ENCODE measurements at places on chromosomes 3 and 15.

DNA sequence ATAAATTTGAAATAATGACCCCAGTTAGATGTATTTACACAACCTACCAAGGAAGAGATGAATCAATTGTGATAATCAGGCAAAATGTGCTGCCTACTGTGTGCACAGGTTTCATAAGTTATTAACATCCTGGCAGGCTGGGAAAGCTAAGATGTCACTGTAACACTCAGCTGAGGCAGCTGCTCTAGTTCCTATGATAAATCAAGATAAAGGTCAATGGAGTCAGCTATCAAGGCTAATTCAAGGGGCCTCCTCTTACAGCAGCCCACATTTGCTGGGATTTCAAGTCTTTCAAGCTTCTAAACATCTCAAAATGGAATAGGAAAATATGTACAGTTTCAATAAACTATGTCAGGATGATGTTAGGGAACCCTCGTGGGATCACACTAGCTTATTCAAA lies 70.7 kb upstream of the PYGO1 start:
- DNase-seq: no peak

- no peak for DNase-seq
These were observed 121.8 kb upstream of the CHL1 start for GRCh38 chr3:74676-75243.

- no peak for DNase-seq
These were observed 243.9 kb downstream of the FAM43A start for GRCh38 chr3:194929578-194929960.

- DNase-seq: no peak
These were observed 21.0 kb upstream of the NFKBIZ start for GRCh38 chr3:101828276-101828675.

GRCh38 chr15:34436956-34437442 lies 609 bp downstream of the GOLGA8A start:
- DNase-seq: no peak

- DNase-seq: no peak
These were observed 74.8 kb upstream of the GATA2 start for GRCh38 chr3:128567705-128568356.

- no peak for DNase-seq
These were observed 137.8 kb downstream of the RORA start for GRCh38 chr15:61091289-61091616.

DNA sequence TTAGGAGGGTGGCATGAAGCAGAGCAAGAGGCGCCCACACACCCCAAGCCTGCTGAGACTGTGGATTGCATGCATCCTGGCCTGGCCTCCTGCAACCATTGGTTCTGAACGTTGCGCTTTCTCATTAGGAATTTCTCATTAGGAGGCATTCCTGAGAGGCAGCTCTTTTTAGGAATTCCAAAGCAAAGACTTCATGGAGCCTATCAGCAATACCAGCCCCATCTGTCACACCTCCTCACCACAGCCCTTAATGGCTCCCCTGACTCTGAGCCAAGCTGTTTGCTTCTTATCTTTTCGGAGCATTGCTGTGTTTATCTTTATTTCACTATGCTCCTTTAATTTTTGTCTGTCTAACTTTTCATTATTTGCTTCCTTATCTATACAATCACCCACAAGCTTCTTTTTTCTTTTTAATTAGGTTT lies 226.9 kb downstream of the CACNA2D3 start:
- no peak for DNase-seq

- no peak for DNase-seq
These were observed 145.1 kb upstream of the PLSCR5 start for GRCh38 chr3:146750196-146750595.

DNA sequence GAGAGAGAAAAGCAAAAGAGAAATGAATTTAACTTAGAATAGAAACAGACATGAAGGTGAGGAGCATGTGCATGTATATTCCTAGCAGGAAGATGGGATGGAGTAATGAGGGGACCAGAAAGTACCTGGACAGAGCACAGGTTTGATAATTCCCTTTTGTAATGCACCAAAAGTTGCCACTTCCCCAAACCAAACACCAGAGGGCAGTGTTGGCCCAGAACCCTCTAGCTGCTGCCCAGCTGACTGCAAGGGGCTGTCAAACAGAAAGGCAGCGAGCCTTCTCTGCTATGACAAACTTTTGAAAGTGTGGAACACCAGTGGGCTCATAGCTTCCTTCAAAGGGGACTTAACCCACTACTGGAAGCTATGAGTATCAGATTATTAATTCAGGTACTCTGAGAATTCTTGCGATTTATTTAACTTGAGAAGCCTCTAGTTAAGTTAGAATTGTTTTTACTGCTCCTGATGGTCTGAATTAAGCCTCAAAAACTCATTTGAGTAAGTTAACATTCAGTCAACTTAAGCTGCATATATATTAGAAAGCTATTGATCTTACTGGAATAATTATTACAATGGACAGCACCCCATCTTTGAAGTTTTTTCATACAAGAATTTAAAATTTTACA lies 234.9 kb downstream of the NEK10 start:
- DNase-seq: peak; percentile 42

GRCh38 chr3:51340013-51340829 lies 44.9 kb upstream of the MANF start:
- DNase-seq: peak; percentile 78
